Thymus (tissue), 14 donors: ENCODE measurements at places on chromosomes 3 and 15.

GRCh38 chr15:91099995-91100813 lies at the start of gene SV2B:
Gene SV2B, plus strand, starts transcription at chr15:91100257. Its CDS starts 126,007 bp downstream, at chr15:91226264.
- DNase-seq, result peak; percentile 32
- peak within 1 kb of the TSS; percentile 37 for H3K4me3 ChIP-seq
- peaks cover 2% of the 10 kb centered on the region for H3K4me1 ChIP-seq

DNA sequence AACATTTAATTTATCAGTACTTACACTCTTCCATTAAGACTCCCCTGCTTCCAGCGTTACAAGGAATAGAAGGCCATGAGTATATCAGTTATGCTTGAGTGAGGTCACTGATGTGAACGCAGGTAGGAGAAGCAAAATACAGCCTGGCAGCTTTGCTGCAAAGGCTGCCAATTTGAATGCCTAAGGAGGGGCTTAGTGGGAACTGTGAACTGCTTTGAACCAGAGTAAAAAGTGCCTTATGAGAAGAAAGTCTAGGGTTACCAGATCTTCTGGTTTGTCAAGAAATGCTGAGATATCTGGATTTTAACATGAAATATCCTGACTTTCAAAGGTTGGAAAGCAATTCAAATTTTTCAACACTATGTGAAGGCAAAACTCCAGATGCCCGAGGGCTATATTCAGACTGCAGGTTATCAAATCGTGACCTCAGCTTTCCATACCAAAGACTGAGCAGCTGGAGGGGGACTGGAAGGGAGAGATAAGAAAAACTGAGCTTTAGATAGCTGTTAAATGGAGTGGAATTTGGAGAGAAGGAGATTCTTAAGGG lies 446.3 kb upstream of the NECTIN3 start:
- no peak overlapping the region for H3K4me3 ChIP-seq
- H3K4me1 ChIP-seq, result no peaks in the 10 kb centered on the region
- H3K27me3 ChIP-seq, result no peaks in the 10 kb centered on the region
- no peak overlapping the region for H3K27ac ChIP-seq
- H3K36me3 ChIP-seq, result no peaks in the 10 kb centered on the region

GRCh38 chr3:128712848-128713247 lies 13.1 kb upstream of the RAB7A start:
- DNase-seq, result no peak
- H3K27ac ChIP-seq, result no peak overlapping the region
- no peaks in the 10 kb centered on the region for H3K36me3 ChIP-seq
- no peaks in the 10 kb centered on the region for H3K4me1 ChIP-seq
- H3K27me3 ChIP-seq, result no peaks in the 10 kb centered on the region

- no peak for DNase-seq
- H3K4me1 ChIP-seq, result peaks cover 29% of the 10 kb centered on the region
- H3K4me3 ChIP-seq, result no peak overlapping the region
These were observed 224.8 kb upstream of the HES1 start for GRCh38 chr3:193910886-193911738.

GRCh38 chr3:149282322-149282721 lies 51.1 kb downstream of the TM4SF18 start:
- no peak for DNase-seq
- no peaks in the 10 kb centered on the region for H3K36me3 ChIP-seq
- H3K27ac ChIP-seq, result no peak overlapping the region
- H3K27me3 ChIP-seq, result no peaks in the 10 kb centered on the region

GRCh38 chr15:29670266-29670665 lies 152.0 kb downstream of the TJP1 start:
- peaks cover 15% of the 10 kb centered on the region for H3K27me3 ChIP-seq
- DNase-seq, result no peak
- no peak overlapping the region for H3K4me3 ChIP-seq
- H3K27ac ChIP-seq, result no peak overlapping the region
